Activated CD8-positive, alpha-beta T cell treated with anti-CD3 and anti-CD28 coated beads, Interleukin-2, amount 10 ng/mL, durations not matched to agents 7 days and 5 days (primary cell): ENCODE measurements at places on chromosomes 13 and 19.

DNA sequence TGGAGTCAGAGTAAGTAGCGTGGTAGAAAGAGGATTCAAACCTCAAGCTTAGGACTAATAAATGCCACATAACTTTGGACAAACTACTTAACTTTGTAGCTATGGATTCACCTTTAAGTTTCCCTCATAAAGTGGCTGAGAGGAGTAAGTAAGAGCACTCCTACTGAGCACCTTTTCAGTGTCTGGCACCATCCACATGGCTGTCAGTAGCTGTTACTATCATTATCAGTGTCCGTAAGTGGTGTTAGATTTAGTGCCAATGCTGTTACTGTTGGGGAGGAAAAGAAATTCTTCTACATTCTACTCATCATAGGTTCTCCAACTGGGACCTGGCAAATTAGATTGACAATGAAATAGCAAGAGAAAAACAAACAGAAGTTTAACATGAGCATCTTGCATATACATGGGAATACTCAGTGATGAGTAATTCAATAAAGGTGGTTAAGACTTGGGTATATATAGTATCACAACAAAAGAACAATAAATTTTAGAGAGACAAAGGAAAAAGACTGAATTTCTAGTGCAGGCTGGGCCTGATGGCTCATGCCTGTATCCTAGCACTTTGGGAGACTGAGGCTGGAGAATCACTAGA lies 165.6 kb upstream of the NBEA start:
- no peak for DNase-seq
- no peaks in the 10 kb centered on the region for H3K27me3 ChIP-seq

DNA sequence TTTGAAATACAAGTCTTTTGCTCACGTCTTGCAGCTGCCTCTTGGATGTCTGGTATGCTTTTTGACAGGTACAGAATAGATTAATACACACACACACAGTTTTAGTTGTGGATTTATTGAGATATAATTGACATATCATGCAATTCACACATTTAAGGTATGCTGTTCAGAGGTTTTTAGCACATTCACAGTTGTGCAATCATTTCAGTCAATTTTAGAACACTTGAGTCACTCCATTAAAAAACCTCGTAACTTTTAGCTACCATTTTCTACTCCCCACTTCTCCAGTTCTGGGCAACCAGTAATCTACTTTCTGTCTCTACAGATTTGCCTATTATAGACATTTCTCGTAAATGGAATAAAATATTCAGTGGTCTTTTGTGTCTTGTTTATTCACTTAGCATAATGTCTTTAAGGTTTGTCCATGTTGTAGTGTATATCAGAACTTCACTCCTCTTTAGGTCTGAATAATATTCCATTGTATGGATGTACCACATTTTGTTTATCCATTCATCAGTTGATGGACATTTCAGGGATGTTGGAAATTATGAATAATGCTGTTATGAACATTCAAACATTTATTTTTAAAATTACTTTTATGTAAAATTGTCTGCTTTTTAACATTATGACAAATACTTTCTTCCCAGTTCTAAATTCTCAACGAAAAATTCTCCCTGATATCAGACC lies 2.5 kb upstream of the ZMYM2 start:
- DNase-seq, result no peak
- H3K27ac ChIP-seq, result no peak overlapping the region
- peaks cover 16% of the 10 kb centered on the region for H3K4me1 ChIP-seq
- no peak overlapping the region for H3K4me3 ChIP-seq

DNA sequence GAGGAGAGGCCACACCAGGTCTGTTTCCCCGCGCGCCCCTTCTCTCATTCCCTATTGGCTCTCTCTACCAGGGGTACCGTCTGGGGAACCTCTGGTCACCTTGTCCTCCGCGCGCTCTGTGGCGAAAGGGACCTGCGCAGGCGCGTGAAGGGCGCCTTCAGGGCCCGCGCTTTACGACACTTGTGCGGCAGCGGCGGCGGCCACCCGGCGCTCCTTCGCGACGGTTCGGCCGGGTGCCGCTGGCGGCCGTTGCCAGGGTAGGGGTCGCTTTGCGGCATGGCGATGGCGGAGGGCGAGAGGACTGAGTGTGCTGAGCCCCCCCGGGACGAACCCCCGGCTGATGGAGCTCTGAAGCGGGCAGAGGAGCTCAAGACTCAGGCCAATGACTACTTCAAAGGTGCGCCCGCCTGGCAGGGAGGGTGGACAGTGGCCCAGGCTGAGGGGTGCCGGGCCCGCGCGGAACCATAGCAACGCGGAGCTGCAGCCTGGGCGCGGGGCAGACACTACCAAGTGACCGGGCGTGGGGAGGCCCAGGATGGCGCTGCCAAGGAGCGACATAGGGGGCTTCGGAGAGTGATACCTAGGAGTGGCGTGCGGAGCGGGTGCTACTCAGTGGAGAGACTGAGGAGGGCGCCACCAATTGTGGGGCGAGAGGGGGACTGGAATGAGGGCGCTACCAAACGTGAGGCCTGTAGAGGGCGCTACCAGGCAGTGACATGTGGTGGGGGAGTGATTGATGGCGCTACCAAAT lies at the start of gene PPP5C:
TSS of gene PPP5C (plus strand) at position 267 of the 751 bp plus-strand sequence. CDS start at position 277, 10 bp downstream.
- peaks cover 20% of the 10 kb centered on the region for H3K27me3 ChIP-seq
- peaks cover 51% of the 10 kb centered on the region for H3K4me1 ChIP-seq
- peak within 1 kb of the TSS; percentile 95 for H3K4me3 ChIP-seq
- H3K27ac ChIP-seq, result peak within 1 kb of the TSS; percentile 83

DNA sequence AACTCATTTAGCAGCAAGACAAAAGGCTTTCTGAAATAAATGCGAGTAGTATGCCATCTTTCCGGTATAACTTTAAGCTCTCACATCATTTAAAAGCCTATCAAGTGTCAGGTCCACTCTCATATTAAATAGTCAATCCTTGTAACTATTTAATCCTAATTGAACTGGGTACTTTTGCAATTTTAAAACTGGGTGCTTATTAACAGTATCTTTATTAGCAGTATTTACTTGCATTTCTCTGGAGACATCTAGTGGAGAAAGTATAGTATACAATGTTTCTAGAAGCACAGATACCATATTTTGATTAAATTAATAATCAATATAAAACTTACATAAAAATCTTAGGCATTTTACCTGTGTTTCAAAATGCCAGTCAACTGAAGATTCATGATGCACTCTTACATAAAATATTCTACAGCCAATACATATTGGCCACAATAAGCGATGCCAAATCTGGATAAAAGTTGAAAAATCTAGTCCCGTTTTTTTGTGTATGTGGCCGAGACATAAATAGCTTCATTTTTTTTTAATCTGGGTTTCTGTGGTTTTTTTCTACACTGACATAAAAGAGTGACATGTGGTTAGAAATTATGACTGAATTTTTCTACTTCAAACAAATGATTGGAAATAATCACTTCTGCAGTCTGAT lies 4.3 kb upstream of the POSTN start:
- no peak overlapping the region for H3K4me3 ChIP-seq
- DNase-seq, result no peak
- H3K36me3 ChIP-seq, result no peaks in the 10 kb centered on the region
- no peaks in the 10 kb centered on the region for H3K27me3 ChIP-seq
- H3K27ac ChIP-seq, result no peak overlapping the region

- H3K4me1 ChIP-seq, result peaks cover 10% of the 10 kb centered on the region
- H3K36me3 ChIP-seq, result no peaks in the 10 kb centered on the region
- H3K27me3 ChIP-seq, result no peaks in the 10 kb centered on the region
- no peak overlapping the region for H3K4me3 ChIP-seq
Observed at GRCh38 chr13:42478531-42479156, 95.3 kb upstream of the TNFSF11 start.

GRCh38 chr13:46982856-46983582 lies 86.2 kb upstream of the HTR2A start:
- peaks cover 14% of the 10 kb centered on the region for H3K4me1 ChIP-seq
- DNase-seq, result peak; percentile 46
- H3K27me3 ChIP-seq, result peaks cover 7% of the 10 kb centered on the region
- no peak overlapping the region for H3K4me3 ChIP-seq
- H3K27ac ChIP-seq, result no peak overlapping the region
- H3K36me3 ChIP-seq, result no peaks in the 10 kb centered on the region
